ENCODE measurements at places on chromosomes 13 and 19.

- no peak for DNase-seq
These were observed 153.5 kb downstream of the STK24 start for GRCh38 chr13:98423417-98423816.

GRCh38 chr13:33446821-33447725 is 161.5 kb upstream of the STARD13 start:
- DNase-seq: peak; percentile 14

DNA sequence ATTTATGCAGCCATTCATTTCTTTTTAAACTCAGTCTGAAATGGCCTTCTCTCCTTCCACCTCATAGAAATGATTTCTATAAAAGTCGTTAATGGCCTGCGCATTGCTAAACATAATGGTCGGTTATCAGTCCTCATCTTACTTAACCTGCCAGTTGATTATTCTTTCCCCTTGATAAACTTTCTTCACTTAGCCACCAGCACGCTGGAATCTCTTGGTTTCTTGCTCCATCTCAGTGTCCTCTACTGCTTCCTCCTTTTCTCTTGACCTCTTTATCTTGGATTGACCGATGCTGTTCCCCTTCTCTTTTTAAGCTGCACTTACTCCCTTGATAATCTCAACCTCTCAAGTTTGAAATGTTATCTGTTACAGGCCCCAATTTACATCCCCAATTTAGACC is 12.2 kb upstream of the CLC start:
- no peak for DNase-seq

DNA sequence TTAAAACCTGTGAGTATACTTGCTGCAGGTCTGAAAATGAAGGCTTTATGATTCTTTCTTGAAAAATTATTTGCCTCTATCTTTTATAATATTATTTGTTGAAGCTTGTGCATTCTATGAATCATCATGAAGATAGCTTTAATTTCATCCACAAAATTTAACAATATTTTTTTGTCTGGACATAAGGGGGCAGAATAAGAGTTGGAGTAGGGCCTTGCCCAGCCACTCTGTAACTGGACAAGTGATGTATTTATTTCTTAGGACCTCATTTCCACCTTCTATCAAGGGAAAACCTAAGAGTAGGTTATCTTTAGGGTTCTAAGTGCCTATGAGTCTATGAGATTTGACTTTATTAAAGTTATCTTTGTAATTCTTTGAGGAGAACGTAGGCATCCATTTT is 49.9 kb downstream of the N4BP2L1 start:
- no peak for DNase-seq

DNA sequence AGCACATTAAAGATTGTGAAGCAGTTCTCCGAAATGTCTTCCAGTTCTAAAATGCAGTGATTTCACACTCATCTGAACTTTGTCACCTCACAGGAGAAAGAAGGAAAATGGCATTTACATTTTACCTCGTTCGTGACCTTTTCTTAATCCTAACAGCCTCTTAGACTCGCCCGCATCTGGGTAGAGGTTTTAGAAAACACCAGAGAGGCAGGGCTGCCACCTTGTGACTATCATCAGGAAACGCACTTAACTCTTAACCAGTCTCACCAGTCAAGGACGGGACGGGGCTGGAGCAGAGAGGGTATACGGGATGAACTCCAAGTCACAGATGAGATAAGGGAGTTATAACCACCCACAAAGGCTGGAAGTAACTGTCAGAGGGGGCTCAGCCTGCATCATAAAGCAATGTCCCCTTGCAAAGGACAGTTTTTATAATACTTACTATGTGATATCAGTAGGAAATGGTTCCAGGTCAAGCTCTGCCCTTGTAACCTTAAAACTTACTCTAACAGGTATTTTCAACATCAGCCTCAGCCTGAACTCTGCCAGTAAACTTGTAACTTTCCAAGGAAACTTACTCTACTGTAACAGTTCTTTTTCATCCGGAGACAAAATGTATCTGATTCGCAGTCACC is 8.6 kb upstream of the CEACAM6 start:
- peak; percentile 18 for DNase-seq

DNA sequence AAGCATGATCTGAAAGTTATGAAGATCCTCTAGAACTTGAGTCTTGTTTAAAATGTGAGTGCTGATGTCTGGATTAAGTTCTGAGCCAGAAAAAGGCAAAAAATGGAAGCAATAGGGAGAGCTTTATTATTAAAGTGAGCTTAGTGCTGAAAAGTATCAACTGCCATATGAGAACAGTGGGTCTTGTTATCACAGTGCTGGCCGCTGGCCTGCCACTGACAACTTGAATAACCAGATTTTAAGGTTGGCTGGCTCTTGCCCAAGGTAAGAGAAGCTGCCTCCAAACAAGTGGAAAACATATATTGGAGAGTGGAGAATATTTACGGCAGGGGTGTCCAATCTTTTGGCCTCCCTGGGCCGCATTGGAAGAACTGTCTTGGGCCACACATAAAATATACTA is 33.9 kb downstream of the NUFIP1 start:
- DNase-seq: no peak

DNA sequence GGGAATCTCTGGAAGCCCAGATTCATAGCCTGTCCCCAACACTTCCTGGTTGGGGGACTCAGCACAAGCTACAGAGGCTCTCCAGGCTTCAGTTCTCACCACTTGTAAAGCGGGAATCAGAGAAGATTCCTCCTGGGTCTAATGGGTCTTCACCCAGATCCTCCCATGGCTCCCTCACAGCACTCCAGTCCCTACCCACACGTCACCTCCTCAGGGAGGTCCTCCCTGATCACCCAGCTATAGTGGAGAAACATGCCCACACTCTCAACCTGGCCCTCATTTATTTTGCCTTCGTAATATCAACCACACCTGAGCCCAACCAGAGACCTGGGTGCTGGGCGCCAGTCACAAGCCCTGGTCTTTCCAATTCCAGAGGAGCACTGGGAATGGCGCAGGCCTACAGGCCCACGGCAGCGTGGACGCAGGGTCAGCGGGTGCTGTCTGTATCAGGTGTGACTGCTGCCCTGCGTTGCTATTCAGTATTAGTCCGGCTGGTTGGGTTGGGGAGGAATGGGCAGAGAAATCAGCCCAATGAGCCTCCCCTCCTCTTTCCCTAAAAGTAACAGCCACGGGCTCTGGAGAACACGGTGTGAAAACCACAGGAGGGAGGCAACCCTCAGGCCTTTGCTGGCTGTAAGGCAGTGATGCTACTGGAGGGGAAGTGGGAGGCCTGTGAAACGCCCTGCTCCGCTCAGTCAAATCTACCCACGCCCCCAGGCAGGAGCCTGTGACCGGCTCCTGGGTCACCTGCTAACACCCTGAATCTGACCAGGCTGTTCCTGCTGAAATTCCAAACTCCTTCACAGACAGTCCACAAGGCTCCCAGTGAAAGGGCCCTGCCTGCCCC is 5.2 kb downstream of the AKT2 start:
- DNase-seq: no peak
